ENCODE measurements at places on chromosomes 2 and 18.
A peak's percentile ranks its signal among the peaks of the same experiment; 100 is the strongest.

- no peak for DNase-seq
Observed at GRCh38 chr2:17470855-17471641, 47.2 kb downstream of the RAD51AP2 start.

- no peak for DNase-seq
Observed at GRCh38 chr2:128162266-128162665, 71.3 kb downstream of the UGGT1 start.

GRCh38 chr2:112727276-112728028 lies 6.6 kb downstream of the NT5DC4 start:
- DNase-seq, result no peak

- DNase-seq, result peak; percentile 79
Observed at GRCh38 chr2:199979832-199980628, 24.6 kb downstream of the MAIP1 start.

- DNase-seq, result no peak
Observed at GRCh38 chr2:25514043-25514637, 159.2 kb downstream of the DTNB start.

DNA sequence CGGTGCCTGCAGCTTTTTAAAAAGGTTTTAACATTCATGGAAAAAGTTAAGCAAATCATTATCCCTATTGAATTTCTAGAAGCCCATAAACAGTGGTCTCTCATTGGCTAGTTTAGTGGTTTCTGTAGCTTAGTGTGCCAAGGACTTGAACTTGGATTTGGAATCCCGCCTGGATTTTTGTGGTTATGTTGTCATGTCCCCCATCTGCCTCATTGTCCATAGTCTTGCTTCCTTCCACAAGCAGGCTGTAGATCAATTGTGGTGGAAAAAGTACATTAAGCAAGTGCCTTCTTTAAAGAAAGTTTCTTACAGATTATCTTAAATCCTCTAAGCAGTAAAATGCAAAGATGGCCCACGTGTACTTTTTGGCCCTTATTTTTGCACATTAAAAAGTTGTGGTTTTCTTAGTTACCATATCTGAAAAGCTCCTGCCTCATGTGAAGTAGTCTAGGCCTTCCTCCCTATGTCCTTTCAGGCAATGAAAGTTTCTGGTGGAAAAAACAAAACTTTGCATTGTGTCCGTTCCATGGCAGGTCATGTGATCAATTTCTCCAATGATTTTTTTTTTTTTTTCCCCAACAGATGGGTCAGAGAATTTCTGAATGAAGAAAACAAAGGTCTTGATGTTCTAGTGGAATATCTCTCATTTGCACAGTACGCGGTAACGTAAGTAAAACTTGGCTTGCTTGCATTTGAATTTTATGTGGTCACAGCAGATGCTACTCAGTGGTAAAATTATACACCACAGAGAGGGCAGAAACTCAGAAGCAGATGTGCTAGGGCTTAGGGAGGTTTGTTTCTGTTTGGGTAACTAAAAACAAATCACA lies 158.9 kb downstream of the PRPF40A start:
- no peak for DNase-seq

DNA sequence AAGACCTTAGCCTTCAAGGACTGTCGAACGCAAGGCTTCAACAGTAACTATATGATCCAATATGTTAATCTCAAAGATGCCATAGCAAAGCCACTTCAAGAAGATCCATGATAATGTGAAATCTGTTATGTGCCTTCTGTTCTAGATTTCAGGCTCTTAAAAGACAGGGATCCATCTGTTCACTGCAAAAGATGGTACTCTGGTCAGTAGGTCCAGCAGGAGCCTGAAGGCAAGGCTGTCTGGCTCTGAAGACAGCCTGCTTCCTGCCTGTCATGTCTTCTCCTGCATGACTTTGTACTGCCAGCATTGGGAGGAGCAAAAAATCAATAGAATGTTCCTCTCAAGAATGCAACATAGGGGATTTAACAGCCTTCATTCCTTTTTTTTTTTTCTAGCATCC lies 270.8 kb upstream of the PARD3B start:
- DNase-seq, result no peak

Measured in stimulated activated CD8-positive, alpha-beta memory T cell treated with anti-CD3 and anti-CD28 coated beads, Interleukin-12 subunit alpha, Interleukin-12 subunit beta, amount 100 ng/mL, for 1 hour (primary cell).